ENCODE measurements at places on chromosomes 12 and 14. TPM values are rescaled to one million over a fixed set of nuclear protein-coding genes. Genes with fewer than 3 reads are reported as not detected.
A peak's percentile ranks its signal among the peaks of the same experiment; 100 is the strongest.

- no peak for DNase-seq
Measured at GRCh38 chr12:109631751-109632150, 58.2 kb downstream of the MVK start.

DNA sequence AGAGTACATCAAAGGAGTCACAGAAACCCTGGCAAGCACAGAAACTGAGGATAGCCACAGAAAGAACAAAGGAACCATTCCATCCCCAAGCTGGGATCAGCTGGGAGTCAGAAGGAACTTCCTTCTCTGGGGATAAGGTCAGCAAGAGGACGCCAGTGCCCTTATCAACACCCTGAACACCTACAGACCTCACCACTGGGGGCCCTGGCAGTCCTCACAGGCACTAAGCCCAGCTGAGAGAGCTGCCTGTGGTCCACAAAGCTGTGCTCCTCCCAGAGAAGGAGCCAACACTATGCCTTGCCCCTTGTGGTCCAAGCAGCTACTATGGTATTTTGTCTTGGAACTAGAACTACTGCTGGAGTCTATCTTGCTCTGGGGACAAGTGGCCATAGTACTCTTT, 171.1 kb upstream of the CCDC196 start:
- DNase-seq = no peak

Gene PCED1B
- 149 TPM for total RNA-seq

Gene PPFIBP1
- 37.2 TPM for total RNA-seq

Gene PPFIA2
- not detected for total RNA-seq

Gene LLPH
- total RNA-seq = 26.4 TPM

Gene XPOT
- total RNA-seq = 124 TPM

DNA sequence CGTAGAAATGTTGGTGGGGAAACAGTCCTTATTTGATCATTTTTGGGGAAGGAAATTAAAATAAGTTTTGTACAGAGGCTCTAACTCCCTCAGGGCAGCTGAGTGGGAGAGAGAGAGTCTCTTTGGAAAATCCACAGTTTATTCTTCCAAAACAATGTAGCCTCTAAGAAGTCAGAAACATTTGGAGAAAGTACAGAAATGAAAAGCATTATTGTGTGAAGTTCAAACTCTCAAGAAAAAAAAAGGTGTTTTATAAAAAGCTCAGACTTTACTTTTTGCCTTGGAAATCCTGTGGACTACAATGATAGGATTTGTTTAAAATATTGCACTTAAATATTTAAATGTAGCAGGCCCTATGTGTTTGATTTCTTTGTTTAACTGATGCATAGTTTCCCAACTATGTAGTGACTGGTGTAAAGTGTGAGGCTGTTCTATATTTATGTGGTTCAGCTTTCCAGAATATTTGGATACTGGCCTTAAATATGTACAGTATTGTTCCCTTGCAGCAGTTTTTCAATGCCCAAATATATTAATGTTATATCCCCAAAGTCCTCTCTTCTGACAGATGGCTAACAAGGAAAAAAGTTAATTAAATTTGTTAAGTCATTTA, 82.0 kb upstream of the OTOGL start:
- no peak for DNase-seq

- peak; percentile 68 for DNase-seq
Measured at GRCh38 chr14:54814076-54814475, 88.5 kb downstream of the GCH1 start.

GRCh38 chr14:43307836-43308235, 1199.2 kb downstream of the FSCB start:
- no peak for DNase-seq

Gene ASPG
- not detected for total RNA-seq

- no peak for DNase-seq
Measured at GRCh38 chr14:95503365-95504134, 12.9 kb downstream of the SYNE3 start.

GRCh38 chr14:104792945-104793702, 2.4 kb downstream of the AKT1 start:
- DNase-seq = no peak

Gene TMTC1
- total RNA-seq = not detected

DNA sequence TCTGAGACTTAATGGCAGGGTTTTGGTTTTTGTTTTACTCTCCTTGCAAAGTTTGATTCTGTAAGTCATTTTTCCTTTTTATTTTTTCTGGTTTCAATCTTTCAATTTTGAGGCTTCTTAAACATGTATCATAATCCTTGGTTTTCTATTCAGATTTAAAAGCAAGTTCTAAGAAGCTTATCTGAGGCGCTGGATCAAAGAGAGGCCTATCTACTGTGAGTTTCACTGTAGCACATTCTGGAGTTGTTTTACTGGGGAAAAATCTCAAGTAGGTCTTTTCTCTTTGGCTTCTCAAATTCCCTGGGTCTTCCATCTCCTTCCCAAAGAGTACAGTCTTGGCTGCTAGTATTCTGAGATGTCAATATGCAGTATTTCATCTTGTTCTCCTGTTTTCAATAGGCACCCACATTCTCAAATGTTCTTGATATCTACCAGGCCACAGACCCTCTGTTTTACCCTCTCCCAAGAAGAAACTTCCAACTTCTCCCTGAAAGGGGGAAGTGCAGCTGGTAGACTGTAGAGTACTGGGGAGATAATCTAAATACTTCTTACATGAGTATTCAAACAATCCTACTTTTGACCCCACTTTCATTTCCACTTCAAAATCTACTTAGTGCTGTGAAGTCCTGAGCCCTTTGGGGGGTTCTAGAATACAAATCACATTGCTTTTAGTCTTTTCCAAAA, 10.9 kb upstream of the CATSPERB start:
- no peak for DNase-seq

- DNase-seq = no peak
Measured at GRCh38 chr12:12221560-12221959, 45.3 kb downstream of the LRP6 start.

Gene KRT3
- total RNA-seq = 0.09 TPM

DNA sequence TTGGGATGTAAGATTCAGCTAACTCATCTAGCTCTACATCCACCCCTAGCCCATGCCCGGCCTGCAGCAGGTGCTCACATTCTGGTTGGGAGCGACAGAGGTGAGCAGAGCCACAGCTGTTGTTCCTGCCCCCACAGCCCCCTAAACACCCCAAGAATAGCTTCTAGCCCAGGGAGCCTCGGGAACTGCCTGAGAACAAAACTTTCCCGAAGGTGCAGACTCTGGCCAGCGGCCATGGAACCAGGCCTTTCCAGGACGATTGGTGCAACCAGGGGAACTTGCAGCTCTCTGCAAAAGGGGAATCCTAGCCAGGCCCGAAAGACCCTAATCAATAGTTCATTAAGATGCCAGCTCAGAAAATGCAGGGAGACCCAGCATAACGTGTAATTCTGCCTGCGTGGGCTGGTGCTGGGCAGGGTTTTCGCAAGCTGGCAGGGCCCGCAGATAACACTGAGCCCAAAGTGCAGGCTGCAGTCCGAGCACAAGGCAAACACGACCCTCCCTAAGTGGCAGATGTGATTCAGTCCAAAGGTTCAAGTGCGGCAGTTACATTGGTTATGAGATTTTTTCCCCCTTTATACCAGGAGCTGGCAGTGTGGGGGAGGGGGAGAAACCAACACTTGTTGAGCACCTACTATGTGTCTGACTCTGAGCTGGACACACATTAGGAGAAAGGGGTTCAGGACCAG, 122.5 kb upstream of the MAP1LC3B2 start:
- DNase-seq = no peak

Gene PMCH
- total RNA-seq = 0.35 TPM

GRCh38 chr14:53952533-53952932, 4.1 kb downstream of the BMP4 start:
- no peak for DNase-seq

Gene RDH16
- 0.93 TPM for total RNA-seq

GRCh38 chr12:83092129-83092528, 405.4 kb downstream of the TMTC2 start:
- DNase-seq = no peak

Gene PLEK2
- 3.3 TPM for total RNA-seq

- no peak for DNase-seq
Measured at GRCh38 chr14:90811641-90812040, 4.6 kb downstream of the TTC7B start.

- peak; percentile 4 for DNase-seq
Measured at GRCh38 chr12:63150713-63151622, at the start of gene AVPR1A. AVPR1A (minus strand) TSS chr12:63151201; CDS start chr12:63150836, 365 bp downstream.

- DNase-seq = peak; percentile 61
Measured at GRCh38 chr12:108734200-108734906, 3.0 kb upstream of the CORO1C start.

GRCh38 chr12:3229577-3229976, 152.4 kb downstream of the TSPAN9 start:
- DNase-seq = no peak

- DNase-seq = peak; percentile 65
Measured at GRCh38 chr12:68119724-68120211, 39.8 kb downstream of the IFNG start.

GRCh38 chr14:54332490-54332889, 64.3 kb upstream of the CDKN3 start:
- no peak for DNase-seq

GRCh38 chr12:89135976-89136634, 216.2 kb downstream of the DUSP6 start:
- DNase-seq = no peak

- DNase-seq = no peak
Measured at GRCh38 chr14:25463480-25463879, 413.5 kb upstream of the STXBP6 start.

DNA sequence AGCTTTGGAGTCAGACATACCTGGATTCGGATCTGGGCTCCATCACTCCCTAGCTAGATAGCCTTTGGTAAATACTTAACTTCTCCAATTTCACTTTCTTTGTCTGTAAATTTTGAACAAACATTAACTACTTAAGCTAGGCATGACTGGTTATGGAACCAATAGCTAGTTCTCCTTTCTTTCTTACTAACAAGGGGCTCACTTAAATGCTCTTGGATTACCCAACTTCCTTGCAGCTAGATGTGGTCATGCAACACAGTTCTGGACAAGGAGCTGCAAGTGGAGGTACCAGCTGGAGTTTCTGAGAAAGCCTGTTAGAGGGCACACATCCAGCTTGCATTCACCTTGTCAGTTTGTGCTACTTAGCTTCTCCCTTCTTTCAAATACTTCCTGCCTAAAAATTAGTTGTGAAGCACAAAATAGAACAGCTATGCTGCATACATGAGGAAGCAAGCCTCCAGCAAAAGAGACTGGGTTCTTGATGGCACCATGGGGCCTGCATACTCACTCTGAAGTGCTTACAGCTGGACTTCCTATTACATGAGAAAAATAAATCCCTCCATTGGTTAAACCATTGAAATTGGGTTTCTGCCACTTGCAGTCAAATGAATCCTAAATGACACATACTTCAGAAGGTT, 210.1 kb upstream of the EEA1 start:
- no peak for DNase-seq

DNA sequence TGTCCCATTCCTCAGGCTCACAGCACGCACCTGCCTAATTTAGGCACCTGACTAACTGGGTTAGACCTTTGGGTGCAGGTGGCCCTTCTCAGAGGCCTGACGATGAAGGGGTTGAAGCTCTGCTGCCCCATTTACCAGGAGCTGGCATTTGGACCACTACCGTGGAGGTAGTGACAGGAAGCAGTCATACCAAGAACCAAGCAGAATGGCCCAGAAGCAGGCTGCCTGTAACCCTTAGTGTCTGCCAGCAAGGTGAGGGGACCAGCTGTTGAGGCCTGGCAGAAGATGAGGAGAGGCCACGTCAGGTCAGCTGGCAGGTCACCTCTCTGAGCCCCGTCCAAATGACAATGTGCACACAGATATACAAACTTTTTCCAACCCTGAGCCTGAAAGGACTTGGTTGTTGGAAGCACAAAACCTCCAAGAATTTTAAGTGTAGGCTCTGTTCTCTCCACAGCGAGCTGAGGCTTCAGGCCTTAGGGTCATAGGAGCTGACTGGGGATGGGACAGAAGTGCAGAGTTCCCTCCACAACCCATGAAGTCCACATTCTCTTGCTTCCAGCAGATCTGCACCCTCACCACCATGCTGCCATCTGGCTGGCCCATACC, 23.1 kb downstream of the VASH1 start:
- DNase-seq = no peak

DNA sequence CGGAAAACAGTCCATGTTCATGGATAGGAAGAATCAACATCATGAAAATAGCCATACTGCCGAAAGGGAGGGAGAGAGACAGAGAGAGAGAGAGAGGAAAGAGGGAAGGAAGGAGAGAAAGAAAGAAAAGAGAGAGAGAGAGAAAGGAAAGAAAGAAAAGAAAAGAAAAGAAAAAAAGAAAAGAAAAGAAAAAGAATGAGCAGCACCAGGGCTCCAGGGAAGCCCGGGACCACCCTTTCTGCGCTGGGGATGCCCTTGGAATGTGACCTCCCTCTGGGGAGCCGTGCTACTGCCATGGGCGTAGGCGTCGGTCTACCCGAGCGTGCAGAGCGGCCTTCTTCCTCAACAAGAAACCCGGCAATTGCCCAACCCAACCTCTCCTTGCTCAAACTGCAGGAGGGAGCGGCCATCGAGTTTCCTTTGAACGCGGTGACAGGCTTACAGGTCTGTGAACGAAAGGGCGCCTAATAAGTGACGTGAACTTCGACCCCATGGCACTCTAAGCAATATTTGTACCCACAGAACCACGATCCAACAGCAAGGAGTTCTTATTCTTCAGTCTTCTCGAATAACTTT, 16.9 kb downstream of the OR6S1 start:
- peak; percentile 39 for DNase-seq

- no peak for DNase-seq
Measured at GRCh38 chr14:100149851-100150611, 9.4 kb downstream of the DEGS2 start.

Gene AMDHD1
- total RNA-seq = 0.99 TPM

GRCh38 chr12:66497008-66497897, 181.6 kb downstream of the GRIP1 start:
- no peak for DNase-seq

- no peak for DNase-seq
Measured at GRCh38 chr12:59186451-59186850, 266.1 kb upstream of the LRIG3 start.

DNA sequence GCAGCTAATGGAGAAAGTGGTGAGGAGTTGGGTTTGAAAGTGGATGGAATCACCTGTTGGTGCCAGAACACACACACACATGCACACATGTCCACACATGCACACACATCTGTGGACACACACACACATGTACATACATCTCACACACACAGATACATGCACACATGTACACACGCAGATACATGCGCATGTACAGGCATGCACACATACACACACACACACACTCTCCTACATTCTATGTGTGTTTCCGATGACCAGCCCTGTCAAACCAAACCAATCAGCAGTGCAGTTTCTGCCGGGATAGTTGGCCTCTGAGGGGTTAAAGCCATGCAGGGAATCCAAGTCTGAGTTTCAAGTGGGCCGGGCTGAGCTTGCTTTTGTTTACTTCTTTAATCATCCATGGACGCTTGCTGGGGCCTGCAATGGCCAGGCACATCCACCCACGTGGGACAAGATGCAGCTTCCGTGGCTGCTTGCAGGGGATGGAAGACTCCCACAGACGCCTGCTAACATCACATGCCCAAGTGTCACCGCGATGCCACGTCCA, 52.5 kb downstream of the GALNT9 start:
- DNase-seq = no peak

- DNase-seq = peak; percentile 24
Measured at GRCh38 chr12:68119250-68119649, 40.3 kb downstream of the IFNG start.

Gene HOXC6
- total RNA-seq = not detected

Gene CD4
- 244 TPM for total RNA-seq

Gene PTPN11
- 118 TPM for total RNA-seq

All from activated naive CD4-positive, alpha-beta T cell treated with anti-CD3 and anti-CD28 coated beads, Interleukin-2, amount 50 U/mL, for 72 hours (primary cell).